ENCODE measurements at places on chromosomes 5 and 9.

DNA sequence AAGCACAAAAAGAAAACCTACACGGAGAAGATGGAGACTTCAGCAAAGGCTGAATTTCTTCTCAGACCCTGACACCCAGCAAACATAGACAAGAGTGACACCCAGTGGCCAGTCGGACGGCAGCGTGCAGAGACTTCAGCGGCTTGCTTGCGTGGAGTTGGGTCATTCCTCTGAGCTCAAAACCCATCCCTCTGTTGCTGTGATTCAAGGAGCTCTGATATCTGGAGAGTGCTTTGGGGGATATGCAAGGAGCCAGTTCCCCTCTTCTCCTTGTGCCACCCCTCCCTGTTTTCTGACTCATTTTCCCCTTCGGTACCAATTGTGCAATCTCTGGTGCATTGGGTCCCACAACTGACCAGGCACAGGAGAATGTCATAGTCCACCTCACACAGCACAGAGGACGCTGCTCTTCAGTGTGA is 27.5 kb downstream of the SH3TC2 start:
- peak; percentile 74 for DNase-seq

DNA sequence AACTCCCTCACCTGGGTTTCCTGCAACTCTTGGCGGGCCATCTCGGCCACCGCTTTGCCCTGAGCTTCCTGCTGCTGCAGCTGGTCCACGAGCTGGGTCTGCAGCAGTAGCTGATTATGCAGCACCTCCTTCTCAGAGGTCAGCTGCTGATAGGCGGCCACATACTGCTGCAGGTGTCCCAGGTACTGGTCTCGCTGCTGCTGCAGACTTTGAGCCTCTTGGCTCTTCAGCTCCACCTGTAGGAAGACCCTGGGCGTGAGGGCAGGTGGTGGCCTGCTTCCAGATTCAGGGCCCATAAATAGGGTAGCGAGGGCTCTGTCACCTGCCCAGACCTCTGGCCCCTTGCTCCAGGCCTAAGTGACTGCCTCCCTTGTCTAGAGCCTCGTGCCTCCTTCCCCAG is 16.7 kb downstream of the GOLGA2 start:
- no peak for DNase-seq

- DNase-seq: no peak
Observed at GRCh38 chr9:73137914-73138313, 13.8 kb upstream of the ANXA1 start.

DNA sequence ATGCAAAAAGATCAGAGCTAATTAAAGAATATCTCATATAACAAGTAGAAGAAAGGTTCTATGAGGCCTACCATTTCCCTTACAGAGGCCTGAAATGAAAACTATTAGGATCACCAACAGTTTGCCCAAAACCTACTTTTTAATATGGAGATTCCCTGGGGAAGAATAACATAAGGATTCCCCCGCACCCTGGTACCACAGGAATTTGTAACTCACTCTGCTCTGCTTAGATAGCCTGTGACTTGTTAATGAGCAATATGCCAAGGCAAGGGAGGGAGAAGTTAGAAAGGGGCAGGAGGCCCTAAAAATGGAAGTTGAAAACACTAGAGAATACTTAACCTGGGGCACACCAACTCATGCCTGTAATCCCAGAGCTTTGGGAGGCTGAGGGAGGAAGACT is 107.0 kb downstream of the CDH6 start:
- no peak for DNase-seq

DNA sequence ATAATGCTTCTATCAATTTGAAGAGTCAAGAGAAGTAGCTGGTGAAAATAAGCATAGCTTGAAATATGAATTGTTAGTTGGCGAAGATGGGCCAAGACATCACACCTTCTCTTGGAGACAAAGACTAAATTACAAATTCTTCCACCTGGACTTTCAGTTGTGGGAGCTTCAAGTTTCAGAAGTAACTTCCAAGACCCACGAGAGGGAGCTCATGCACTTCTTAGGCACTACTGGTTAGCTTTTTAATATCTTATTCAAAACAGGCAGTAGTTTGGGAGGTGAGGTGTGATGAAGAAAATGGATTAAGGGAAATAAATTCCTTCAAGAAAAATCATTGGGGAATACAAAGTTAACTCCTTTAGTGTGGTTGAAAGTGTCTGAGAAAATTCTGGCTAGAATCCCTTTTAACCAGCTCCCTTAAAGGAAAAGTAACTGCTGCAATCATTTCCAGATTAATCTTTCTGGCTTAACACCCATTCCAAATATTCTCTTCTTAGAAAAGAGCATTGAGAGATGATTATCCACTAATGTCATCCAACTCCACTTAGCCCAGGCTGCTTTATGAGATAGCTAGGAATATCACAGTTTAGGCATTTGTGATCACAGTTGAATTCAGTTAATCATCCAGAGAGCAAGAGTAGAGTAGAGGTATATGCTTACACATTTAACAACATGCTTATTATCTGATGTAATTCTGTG is 139.5 kb upstream of the DMRTA1 start:
- peak; percentile 59 for DNase-seq

DNA sequence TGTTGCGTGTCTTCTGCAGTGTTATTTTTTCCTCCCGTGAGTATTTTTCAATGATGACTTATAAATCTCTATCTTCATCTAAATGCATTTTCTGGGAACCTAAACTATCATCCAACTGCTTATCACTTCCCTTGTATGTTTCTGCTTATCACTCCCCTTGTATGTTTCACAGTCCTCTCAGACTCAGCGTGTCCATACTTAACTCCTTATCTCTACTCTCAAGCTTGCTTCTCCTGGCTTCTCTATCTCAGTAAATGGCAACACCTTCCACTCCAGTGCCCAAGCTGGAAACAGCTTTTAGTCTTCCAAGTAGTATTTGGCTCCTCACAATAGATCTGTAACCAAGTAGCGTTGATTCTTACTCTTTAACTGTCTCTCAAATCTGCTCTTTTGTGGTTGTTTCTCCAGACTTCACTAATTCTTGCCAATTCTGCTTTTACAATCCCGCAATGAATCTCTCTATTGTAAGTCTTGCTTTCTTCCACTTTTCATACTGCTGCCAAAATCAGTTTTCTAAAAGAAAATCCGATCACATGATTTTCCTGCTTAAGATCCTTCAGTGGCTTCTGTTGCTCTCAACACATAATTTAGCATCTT is 33.8 kb upstream of the TXNDC8 start:
- DNase-seq: no peak

DNA sequence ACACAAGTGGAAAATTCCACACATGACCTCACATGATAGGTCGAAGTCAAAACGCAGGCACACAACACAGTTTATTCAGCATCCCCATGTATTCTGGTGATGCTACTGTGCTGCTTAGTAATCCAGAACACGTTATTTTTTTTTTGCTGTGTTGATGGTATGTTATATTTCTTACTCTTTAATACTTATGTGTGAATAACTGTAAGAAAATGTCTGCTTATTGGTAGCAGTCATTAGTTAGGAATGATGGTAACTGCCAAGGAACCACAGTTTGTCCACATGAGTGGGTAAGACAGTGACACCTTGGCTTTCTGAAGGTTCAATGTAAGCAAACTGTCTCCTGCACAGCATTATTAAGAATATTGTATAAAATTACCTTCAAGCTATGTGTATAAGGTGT is 107.7 kb upstream of the DAPK1 start:
- no peak for DNase-seq

DNA sequence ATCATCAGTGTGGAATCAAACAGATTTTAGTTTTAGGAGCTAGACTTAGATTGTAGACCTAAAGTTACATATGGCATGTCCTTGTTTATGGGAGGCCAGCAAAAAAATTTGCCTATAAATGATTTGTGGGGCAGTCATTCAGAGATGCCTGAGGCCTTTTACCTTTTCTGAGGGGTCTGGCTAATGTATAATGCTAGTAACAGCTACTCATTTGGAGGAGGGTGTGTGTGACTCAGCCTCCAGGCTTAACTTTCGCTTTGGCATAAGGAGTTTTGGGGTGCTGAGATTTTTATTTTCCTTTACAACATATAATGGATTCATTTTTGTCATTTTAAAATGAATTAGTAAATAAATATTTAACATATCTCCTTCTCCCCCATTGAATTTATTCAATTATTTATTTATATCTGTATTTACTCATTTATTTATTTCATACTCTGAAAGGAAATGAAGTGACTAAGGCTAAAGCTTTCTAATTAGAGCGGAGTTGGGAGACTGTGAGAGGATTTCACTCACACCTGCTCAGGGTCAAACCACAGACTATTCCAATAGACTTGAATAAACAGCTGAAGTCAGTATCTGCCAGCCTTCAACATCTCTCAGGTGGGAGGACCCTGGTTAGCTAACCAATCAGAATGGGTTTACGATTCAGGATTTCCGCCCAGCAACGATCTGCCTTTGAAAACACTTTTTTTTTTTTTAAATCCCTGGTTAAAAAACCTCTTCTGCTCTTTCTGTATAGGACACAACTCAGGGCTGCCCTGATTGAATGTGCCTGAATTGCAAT is 487.5 kb upstream of the SGCD start:
- peak; percentile 62 for DNase-seq

DNA sequence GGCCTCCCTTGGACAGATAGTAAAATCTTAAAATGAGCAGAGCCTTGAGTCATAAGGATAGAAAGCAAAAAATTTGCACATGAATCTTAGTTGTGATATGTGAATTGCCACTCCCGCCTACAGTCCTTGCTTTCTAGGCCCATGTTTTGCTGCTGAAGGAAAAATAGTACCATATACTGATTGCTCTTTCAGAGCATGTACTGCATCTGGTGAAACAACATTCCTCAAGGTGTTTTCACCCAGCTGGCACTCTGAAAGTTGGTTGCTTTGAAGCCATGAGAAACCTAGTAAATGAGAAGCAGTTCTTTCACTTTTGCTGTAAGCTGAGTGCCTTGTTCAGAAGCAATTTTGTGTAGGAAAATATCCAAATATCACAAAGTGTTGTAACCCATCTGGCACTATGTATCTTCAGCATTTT is 10.3 kb downstream of the CDC37L1 start:
- no peak for DNase-seq

- DNase-seq: peak; percentile 72
Observed at GRCh38 chr9:117555964-117556629, 141.2 kb upstream of the ASTN2 start.

GRCh38 chr5:83568186-83568585 is 96.6 kb downstream of the VCAN start:
- DNase-seq: peak; percentile 25

DNA sequence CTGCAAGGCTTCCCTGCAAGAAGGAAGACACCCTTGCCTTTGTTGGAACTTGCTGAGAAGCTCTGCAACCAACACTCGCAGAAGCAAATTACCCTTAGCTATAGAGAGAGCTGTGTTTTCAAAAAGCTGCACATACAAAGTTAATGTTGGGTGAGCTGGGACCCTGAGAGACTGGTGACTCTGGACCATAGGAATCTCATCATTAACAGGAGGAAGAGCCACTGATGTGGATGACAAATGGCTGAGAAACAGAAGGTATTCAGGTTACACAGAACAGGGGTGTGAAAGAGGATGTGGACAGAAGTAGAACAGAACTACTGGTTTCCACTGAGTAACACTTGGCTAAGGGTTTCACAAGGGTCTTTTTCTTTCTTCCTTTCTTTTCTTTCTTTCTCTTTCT is 493.5 kb downstream of the IRX1 start:
- no peak for DNase-seq

DNA sequence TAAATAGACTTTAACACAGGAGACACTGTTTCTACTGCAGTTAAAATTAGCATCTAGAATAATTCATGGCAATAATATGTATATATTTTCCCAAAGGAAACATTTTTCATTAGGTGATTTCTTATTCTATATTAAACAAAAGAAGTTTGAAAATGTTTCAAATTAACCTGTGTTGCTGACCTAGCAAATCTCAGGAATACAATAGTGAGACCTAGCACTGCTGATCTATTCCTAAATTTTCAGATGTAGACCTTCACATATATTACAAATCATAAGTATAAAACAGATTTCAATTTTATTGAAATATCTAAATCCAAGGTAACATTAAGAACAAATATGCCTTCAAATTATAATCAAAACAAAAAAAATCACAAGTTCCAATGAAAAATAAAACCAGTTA is 15.1 kb downstream of the LMBRD2 start:
- no peak for DNase-seq

GRCh38 chr5:10875201-10875768 is 114.3 kb upstream of the DAP start:
- no peak for DNase-seq

- DNase-seq: no peak
Observed at GRCh38 chr5:175447571-175447970, 3.6 kb upstream of the DRD1 start.

DNA sequence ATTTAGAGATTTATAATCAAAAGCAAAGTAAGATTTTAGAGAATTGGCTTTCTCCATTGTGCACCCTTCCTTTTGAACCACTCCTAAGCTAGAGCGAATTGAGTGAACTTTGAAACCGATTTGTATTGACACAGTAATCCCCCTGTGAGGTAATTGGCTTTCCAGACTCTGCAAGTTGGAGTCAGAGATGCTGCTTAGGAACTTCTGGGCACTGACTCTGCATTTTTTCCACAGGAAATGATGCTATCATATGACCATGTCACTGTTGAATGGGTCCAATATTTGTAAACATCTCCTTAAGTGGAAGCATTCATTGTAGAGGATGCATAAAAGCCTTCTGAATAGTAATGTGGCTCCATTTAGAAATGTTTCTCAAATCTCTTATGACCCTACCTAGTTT is 394.4 kb upstream of the ZNF608 start:
- DNase-seq: no peak

- no peak for DNase-seq
Observed at GRCh38 chr9:94675008-94675881, 35.9 kb upstream of the FBP1 start.

GRCh38 chr9:131469951-131470350 is 32.8 kb upstream of the POMT1 start:
- DNase-seq: no peak

- peak; percentile 76 for DNase-seq
Observed at GRCh38 chr5:150778517-150779396, at the start of gene SMIM3. TSS of gene SMIM3 (plus strand) at chr5:150778757. CDS start at chr5:150795441, 16,684 bp downstream.

- no peak for DNase-seq
Observed at GRCh38 chr5:88670461-88670860, 212.5 kb downstream of the MEF2C start.

DNA sequence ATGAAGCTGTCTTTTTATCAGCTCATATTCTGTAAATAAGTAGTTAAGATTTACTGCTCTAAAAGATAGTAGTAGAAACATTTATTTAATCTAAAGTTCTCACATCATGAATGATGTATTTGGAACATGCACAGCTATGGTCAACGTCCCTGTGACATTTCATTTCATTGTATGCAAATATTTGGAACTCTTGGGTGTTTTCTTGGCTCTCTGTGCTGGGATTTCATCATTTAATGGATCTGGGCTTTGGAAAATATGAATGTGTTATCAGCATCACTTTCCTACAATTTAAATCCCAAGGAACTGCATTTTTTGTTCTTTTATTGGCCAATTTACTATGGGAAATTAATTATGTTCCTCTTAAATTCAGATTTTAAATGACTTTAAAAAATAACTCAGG is 462.9 kb downstream of the SEMA5A start:
- no peak for DNase-seq

- DNase-seq: no peak
Observed at GRCh38 chr9:129822898-129823541, 916 bp downstream of the TOR1A start.

GRCh38 chr9:88664773-88665172 is 129.8 kb downstream of the NXNL2 start:
- no peak for DNase-seq
